Stimulated activated CD4-positive, alpha-beta T cell treated with anti-CD3 and anti-CD28 coated beads, Interleukin-15, amount 100 ng/mL, for 1 hour (primary cell): ENCODE measurements at places on chromosomes 6 and 20.

DNA sequence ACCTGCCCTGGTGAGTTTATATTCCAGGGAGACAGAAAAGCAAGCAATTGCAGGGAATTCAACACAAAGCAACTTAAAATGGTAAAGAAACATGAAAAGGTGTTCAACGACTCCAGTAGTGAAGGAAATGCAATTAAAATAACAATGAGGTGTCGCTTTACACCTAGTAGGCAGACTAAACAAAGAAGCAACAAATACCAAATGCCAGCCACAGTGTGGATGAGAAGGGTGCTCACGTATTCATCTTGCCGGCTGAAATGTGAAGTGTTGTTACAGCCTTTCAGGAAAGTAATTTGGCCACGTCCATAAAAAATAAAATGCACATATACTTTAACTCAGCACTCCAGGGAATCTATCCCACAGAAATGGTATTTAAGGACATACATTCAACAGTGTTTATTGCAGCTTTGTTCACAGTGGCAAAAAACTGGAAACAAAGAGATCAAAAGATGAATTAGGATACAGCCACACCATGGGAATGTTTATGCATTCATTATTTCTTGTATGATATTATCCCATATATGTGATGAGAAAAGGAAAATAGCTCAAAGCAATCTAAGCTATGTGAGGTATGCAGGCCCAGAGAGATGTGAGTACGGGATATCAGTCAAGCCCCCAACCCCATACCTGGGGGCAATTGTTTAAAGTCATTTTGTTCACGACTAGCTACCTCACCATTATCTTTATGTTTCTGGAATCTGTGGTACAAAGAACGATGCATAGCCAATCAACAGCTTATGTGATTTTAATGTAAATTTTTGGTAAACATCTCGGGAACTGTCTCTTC is 266.0 kb upstream of the SOX4 start:
- no peak for DNase-seq

DNA sequence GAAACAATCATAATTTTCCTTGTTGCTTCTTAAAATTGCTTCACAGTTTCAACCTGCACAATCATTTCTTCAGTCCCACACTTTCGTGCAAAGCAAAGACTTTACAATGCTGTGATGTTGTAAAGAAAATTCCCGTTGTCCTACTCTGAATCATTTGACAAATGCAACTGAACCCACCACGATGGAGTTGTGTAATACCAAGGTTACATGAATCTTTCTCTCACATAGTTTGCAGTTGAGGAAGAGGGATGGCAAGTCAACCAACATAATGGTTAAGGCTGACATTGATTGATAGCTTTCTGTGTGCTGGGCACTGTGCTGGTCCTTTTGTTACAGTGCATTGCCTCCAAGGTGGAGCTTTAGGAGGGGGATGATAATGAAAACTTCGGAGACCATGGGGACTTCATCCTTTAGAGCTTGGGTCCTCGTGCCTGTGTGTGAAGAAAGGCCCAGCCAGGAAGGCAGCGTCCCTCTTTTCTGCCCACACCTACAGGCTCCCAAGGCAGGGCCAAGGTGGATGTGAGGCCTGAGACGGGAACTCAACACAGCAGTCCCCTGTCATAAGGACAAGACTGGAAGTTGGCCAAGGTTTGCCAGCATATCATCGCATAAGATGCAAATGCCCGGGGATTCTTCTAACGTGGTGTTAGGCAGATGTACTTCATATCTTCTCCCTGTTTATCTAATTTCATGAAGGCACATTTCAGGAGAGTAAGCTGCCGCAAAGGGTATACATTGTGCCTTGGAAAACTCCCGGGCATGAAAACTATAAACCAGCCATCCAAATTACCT is 96.9 kb downstream of the LY86 start:
- DNase-seq: no peak

DNA sequence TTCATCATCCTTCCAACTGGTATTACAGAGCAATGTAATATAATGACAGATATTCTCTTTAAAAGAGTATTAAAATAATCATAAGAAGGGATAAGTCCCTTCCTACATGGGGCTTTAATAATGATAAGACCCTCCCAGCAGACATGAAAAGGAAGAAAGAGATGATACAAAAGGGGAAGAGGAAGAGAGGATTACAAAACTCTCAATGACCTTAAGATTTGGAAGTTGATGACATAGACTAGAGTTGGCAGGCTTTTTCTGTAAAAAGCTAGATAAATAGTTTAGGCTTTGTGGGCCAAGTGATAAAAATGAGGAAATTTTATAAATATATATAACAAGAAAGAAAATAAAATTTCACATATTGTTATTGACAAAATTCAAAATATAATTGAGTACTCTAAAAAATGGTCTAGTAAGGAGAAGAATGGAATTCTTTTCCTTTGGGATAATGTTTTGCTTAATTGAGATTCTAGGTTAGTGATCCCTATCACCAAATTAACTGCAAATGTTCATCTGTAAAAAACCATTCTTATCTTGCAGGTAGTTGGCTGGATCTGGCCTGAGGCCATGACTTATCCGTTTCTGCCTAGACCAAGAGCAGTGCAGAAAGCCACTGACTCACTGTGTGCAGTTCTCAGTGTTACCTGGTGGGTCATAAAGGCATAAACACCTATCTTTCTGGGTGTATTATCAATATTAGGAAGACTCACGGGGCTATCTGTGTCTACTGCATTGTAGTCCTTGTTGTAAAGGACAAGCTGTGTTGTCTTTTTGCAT is 11.0 kb downstream of the RIPOR2 start:
- DNase-seq: no peak

DNA sequence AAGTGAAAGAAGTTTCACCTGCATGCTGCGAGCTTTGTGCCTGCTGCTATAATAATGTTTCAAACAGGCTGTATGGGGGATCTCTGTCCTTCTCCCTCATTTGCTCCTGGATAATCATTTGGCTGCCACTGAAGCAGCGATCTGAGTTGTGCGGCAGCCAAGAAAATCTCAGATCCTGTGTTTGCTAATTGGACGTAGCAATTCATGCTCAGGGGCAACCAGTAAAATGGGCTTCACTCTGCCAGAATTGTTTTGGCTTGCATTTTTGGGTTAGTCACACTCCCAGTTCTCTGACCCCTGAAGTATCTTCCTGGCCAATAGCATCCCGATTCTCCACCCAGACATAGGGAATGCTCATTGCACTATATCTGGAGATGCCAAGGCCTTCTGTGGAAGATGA is 13.7 kb upstream of the STXBP5 start:
- DNase-seq: no peak

GRCh38 chr6:154331750-154332149 is 24.9 kb downstream of the IPCEF1 start:
- no peak for DNase-seq

- no peak for DNase-seq
These were observed 523.6 kb upstream of the EYS start for GRCh38 chr6:66230591-66230990.

DNA sequence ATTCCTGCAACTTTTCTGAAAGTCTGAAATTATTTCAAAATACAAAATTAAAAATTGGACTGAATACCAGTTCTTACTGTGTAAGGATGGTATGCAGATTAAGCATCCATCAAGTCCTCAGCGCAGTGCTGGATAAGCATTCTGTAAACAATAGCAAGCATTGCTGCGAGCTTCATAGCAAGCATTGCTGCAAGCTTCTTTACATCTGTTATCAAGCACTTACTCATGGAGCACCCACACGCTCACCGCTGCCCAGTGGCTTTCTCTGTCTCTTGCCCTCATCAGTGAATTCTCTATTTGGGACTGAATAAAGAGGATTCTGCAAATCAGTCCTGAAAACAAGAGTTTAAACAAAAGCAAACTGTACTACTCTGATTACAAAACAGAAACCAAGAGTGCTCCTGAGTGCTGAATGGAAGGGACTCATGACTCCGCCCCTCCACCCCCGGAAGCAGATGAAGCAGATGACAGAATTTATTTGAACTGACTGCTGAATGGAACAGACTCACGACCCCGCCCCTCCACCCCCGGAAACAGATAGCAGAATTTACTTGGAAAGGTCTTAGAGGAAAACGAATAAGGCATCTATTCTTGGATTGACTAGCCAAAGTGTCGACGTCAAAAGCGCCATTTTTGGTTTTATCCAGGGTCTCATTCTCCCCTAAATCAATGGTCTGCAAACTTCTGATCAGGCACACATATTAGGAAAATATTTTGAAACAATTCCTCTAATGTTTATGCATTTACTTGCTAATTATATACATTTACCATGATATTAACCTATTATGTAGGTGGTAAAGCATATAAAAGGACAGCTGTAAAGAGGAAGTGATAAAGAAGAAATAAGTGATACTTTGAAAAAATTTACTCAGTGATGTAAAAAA is 22.1 kb upstream of the EYA2 start:
- DNase-seq: no peak

- no peak for DNase-seq
These were observed 12.1 kb upstream of the MRPS18A start for GRCh38 chr6:43699564-43700186.

DNA sequence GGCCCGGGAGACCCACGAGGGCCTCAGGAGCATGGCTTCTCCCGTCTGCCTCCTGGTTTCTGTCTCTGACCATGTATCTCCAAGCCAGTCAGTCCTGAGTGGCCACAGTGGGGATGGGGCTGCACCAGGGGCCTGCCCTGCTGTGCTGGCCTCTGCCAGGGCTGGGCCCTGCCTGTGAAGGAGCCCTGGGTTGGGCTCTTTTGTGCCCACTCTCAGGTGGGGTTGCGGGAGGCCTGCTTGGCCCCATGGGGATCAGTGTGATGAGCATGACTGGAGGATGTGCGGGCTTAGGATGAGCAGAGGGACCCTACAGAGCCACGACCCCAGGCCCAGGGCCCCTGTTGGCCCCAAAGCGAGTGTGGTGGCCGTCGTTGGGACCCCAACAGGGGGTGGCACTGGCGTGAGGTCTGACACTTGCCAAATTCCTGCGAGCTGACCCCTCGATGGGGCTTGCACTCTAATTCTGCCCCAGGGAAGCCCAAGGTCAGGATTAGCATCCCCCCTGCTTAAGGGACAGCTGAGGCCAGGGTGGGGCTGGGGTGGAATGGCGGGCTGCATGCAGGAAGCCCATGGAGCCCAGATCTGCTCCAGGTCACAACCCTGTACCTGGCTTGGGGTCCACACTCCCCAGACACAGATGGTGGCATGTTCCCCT is 90.0 kb upstream of the BHLHE23 start:
- no peak for DNase-seq
